T follicular helper cell (primary cell): ENCODE measurements at places on chromosomes 6 and 20.

DNA sequence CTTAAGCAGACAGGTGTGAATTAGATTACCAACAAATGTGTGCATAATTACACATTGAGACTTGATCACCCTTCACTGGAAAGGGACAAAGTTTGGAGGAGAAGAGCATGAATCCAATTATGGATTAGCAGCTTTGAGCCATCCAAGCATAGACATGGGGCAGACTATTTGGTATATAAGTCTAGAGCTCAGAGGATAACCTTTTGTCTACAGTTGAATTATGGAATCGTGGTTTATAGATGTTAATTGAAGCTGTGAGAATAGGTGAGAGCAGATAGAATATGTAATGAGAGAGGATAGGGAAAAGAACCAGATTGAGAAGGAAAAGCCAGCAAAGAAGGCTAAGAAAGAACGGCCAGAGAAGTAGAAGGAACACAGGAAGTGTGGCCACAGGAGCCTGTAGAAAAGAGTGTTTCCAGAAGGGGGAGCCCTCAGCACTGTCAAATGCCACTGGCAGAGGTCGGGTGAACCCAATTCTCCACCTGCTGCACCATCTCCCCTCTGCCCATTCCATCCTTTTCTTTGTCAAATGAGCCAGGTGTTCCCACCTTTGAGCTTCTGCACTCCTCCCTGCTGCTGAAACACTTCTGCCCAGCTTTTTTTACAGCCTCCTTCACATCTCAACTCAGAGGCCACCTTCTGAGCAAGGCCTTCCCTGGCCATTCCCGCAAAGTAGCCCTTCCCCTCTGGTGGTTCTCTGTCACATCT, 7.3 kb downstream of the DNTTIP1 start:
- peak; percentile 38 for DNase-seq

GRCh38 chr6:112947507-112947906, 600.4 kb downstream of the RFPL4B start:
- no peak for DNase-seq

DNA sequence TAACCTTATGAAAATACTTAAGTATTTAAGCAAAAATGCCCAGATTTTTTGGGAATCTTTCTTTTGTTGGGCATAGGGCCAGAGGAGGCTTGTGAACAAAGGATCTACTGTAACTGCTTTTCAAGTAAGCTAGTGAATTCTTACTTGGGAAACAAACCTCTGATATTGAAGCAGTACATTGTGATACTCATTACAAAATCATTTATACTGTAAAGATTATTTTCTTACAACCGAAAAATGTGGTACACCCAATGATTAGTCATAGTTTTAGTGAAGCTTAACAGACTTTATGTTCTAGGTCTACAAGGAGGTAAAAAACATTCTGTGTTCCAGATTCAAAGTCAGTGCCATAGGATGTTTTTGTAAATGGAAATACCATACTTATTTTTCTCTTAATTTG, 272.9 kb upstream of the KCNQ5 start:
- DNase-seq, result no peak

DNA sequence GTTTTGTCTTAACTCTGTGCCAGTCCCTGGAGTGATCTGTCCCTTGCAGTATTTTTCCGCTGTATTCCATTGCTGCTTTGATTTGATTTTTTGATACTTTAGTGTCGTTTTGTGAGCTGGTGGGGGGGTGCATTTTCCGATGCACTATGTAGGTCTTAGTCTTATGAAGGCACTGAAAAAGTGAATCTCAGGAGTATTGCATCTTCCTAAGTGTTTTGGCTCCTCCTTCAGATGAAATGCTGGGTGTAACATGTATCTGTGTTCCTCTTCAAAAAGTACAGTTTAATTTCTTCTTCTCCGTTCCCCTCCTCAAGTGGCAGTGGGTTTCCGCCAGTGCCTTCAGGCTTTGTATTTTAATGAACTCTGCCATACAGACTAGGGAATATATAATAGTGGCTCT, 580.7 kb upstream of the GJE1 start:
- DNase-seq, result no peak

- no peak for DNase-seq
These were observed 44.7 kb downstream of the VAPB start for GRCh38 chr20:58433759-58434158.

DNA sequence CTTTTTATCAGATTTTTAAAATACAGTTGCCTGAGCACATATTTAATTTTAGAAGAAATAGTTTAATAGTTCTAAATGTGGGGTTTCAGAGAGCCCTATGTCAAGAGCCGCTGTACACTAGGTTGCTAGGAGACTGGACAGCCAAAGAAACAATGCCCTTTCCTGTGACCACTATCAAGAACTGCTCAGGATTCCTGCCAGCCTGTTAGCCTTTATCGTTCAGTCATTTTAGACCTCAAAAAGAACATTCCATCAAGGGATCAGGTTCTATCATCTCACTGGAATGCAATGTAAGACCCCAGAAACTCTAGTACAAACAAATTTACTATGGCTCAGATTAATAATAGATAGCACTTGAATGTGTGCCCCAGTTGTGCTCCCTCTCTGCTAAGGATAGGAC, 181.2 kb upstream of the CCN2 start:
- DNase-seq, result no peak

GRCh38 chr20:61901392-61902220, 164.1 kb downstream of the TAF4 start:
- DNase-seq, result no peak

DNA sequence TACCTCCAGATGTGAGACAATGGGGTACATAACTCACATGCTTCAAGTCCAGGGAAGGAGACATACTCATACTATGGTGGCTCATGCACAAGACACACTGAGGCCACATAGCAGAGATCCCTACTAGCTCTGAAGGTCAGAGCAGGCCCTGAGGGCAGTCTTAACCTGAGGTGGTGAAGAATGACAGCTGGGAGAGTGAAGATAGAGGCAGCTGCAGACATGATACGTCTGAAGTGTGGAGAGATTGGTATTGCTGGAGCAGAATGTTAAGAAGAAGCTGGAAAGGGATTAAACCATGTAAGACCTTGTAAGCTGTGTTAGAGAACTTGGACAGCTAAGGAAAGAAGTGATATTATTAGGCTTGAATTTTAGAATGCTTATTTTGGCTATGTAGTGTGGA, 32.9 kb downstream of the PGM3 start:
- no peak for DNase-seq

DNA sequence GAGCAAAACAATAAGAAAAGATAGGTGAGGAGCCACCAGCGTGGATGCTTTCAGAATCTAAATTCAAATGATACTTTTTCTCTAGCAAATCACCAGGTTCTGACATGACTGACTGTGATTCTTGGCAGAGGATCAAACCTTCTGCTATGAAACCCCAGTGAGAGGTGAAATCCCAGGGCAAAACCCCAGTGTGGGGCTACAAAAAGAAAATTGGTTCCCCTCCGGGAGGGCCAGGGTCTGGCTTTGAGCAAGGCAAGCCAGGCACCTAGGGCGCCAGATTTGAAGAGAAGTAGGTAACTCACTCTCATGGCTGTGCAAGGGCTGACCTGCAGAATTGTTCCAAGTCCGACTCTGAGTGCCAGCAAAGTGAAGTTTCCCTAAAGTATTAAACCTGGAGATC, 20.2 kb upstream of the RALGAPA2 start:
- DNase-seq, result no peak

GRCh38 chr6:91317247-91317835, 730.5 kb upstream of the MAP3K7 start:
- no peak for DNase-seq

DNA sequence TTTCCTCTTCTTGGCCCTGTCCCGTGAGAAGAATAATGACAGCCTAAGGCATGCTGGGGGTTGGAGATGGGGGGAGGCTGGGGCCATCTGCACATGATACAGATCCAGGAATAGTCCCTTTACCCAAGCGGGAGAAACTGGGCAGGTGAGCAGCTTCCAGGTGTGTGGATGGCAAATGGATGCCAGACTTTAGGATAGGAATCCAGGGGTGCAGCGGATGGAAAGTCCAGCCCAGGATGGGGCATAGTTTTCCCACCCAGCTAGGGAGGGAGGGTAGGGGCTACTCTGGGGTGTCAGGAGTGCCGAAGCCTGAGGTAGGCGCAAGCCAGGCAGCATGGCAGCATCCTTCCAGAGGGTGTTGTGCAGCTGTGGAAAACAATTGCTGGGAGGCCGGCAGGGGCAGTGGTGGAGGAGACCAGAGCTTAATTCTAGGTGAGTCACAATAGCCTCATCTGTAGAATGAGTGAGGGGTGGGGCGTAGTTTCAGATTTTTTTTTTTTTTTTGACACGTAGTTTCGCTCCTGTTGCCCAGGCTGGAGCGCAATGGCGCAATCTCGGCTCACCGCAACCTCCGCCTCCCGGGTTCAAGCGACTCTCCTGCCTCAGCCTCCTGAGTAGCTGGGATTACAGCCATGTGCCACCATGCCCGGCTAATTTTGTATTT, 15.4 kb upstream of the FAM110A start:
- DNase-seq, result no peak

DNA sequence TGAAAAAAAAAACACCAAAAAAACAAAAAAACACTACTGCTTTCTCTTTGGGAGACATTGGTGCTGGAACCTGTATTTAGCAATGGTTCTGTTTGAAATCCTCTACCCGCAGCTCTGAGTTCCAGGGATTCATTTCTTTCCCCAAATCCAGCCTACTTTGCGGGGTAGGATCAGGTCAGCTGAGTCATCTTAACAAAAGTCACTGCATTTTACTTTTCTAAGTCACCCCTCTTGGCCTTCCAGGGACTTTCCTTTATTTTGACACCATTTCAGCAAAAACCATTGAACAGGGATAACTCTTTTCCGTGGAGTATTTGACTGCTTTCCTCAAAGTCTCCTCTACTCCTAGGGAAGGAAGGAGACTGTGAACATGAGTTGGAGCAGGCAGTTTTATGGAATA, 837.6 kb downstream of the MAFB start:
- DNase-seq, result no peak

GRCh38 chr20:15716256-15716655, 857.0 kb downstream of the KIF16B start:
- no peak for DNase-seq

DNA sequence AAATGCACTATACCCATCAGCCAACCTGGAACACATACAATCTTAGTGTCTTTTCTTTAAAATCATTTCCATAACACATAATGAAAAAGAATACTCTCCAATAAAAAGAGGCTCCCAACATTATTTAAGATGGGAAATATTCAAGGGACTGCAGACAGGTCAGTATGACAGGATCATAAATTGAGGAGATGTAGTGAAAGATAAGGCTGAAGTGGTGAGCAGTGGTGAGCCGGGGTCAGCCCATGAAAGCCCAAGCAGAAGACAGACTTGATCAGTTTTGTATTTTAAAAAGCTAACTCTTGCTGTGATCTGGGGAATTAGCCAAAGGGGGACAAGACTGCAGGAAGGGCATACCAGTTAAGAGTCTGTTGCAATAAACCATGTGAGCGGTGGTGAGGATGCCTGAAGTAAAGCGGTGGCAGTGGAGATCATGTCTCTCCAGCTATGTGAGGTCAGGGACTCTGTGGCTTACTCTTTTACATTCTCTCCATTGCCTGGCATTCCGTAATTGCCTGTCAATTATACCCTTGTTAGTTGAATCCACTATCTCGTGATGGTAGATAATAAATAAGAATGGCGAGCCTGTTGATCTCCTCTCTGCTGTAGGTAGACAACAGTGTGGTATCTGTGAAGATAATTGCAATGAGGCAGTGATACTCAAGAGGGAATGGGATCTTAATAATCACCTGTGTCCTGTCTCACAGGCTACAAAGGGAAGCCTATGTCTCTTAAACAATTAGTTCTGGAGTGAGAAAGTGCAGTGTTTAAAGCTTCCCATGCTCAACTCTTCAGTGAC, 97.4 kb downstream of the FILIP1 start:
- no peak for DNase-seq

GRCh38 chr6:160227038-160227768, 31.4 kb downstream of the SLC22A2 start:
- no peak for DNase-seq

DNA sequence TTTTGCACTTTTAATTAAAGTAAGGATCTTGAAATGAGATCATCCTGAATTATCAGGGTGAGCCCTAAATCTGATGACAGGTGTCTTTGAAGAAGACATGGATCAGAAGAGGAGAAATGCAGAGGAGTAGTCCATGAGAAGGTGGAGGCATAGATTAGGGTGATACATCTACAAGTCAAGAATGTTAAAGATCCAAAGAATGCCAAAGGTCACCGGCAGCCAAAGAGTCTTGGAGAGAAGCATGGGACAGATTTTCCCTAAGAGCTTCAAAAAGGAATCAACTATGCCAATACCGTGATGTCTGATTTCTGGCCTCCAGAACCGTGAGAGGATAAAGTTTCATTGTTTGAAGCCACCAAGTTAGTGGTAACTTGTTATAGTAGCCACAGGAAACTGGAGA, 59.0 kb upstream of the THEMIS start:
- no peak for DNase-seq

DNA sequence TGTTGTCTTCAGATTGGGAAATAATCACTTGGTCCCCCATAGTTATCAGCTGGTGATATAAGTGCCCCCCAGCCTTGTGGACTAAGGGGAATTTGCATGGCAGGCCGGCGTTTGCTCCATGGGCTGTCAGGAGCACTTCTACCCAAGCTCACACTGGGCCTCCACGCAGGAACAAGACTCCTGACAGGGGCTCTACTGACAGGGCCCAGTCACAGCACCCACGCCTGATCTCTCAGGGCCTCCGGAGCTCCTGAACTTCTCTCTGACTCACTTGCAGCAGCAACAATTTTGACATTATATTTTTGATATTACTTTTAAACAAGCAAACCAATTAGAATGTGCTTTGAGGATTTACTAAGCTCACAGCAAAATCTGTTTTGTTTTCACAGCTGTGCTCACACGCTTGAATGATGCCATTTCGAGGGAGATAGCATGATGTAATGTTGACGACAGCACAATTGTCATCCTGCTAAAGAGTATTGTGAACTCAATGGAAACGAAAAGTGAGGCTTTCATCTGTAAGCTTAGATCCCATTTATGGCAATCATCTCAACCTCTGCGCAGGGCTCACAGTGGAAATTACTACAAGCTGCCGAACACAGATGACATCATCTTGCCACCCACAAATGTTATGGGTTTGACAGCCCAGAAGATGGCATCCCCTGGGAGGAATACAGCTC, 28.7 kb upstream of the TXNDC5 start:
- DNase-seq, result no peak

GRCh38 chr20:313948-314347, 11.4 kb upstream of the SOX12 start:
- no peak for DNase-seq
